ENCODE measurements at places on chromosomes 2 and 18. TPM values are rescaled to one million over a fixed set of nuclear protein-coding genes. Genes with fewer than 3 reads are reported as not detected.

Gene SCN7A
- total RNA-seq: 129 TPM

Gene CTDSP1
- total RNA-seq: 121 TPM

Gene KCNJ13
- total RNA-seq: not detected

- no peak for DNase-seq
These were observed 36.8 kb upstream of the ATP8B1 start for GRCh38 chr18:57839942-57840381.

- DNase-seq: no peak
These were observed 110.2 kb upstream of the ITGB6 start for GRCh38 chr2:160310118-160310828.

GRCh38 chr2:47867205-47867604 is 39.1 kb downstream of the FBXO11 start:
- DNase-seq: no peak

GRCh38 chr2:221451862-221452788 is 120.0 kb downstream of the EPHA4 start:
- no peak for DNase-seq

DNA sequence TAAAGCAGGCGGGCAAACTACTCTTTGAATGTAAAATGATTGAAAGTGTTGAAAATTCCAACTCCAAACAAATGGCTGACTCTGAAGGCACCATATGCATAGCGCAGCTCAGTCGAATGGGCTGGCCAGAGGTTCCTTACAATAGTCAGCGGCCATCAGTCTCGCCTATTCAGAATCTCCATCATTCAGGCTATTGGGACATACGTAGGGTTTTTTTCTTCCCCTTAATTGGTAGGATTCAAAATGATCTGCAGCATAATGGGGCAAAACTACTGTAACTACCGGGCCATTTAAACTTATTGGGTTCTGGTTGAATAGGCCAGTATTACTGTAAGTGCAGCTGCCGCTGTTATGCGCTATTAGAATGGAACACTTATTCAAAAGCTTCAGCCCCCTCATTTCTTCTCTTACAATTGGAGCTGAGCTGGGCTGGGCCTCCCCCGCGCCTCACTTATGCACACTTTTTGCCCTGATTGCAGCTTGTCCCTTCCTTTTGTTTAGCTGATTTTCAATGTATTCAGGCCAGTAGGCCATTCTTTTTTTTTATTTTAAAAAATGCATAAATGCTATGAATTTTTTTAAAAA is 40.4 kb downstream of the SLC9A4 start:
- DNase-seq: no peak

Gene TAF4B
- 7.9 TPM for total RNA-seq

GRCh38 chr2:241224018-241224850 is 35.8 kb downstream of the ANO7 start:
- no peak for DNase-seq

GRCh38 chr2:184316921-184317320 is 281.4 kb upstream of the ZNF804A start:
- DNase-seq: no peak

Gene PRSS56
- not detected for total RNA-seq

DNA sequence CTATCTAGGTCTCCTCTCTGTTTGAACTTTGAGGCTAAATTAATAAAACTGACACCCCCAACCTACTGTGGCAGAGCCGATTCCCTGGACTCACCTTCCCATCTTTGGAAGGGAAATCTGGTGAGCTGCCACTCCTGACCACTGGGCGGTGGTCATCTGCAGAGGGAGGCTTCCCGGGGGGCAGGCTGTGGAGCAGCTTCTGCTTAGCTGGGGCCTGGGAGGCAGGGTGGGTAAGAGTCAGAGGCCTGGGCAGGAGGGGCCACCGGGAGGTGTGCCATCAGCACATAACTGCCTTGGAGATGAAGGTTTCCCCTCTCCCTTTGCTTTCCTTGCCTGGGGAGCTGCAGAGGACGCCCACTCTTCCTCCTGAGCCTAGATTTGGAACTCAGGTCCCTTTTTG is 2.3 kb upstream of the NPPC start:
- DNase-seq: no peak

GRCh38 chr2:60612033-60612432 is 58.6 kb upstream of the BCL11A start:
- DNase-seq: no peak

- no peak for DNase-seq
These were observed 56.0 kb downstream of the METTL4 start for GRCh38 chr18:2515171-2515787.

DNA sequence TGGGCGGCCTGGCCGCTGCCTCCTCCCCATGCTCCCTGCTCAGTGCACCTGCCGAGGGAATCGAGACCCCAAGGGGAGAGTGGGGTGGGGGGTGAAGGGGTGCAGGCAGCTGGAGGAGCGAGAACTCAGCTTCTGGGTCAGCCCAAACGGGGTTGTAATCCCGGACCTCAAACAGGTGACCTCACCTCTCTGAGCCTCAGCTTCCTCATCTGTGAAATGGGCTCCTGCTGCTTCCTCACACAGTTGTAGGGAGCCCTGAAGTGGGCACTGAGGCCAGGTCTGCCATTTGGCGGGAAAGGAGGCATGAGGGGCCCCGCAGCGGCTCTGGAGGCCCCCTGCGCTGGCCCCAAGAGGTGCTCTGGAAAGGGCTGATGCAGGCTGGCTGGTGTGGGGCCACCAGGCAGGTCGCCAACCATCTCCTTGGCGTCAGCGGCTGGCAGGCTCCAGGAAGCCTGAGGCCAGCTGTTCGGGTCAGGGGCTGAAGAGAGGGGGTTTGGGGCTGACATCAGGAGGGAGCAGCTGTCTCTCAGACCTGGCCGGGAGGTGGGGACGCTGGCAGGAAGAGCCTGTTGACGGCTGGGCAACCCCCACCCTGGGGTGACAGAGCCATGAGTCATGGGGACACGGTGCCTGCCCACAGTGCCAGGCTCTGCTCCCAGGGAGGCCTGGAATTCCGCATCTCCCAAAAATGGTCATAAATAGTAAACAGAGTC is 4.9 kb downstream of the KLHL30 start:
- no peak for DNase-seq

DNA sequence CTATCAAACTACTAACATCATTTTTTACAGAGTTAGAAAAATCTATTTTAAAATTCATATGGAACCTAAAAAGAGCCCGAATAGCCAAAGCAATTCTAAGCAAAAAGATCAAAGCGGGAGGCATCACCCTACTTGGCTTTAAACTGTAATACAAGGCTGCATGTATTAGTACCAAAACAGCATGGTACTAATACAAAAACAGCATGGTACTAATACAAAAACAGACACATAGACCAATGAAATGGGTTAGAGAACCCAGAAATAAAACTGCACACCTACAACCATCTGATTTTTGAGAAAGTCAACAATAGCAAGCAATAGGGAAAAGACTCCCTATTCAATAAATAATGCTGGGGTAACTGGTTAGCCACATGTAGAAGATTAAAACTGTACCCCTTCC is 640.7 kb downstream of the IRS1 start:
- DNase-seq: no peak

Gene REG3A
- not detected for total RNA-seq

Gene C2orf81
- total RNA-seq: 2.9 TPM

DNA sequence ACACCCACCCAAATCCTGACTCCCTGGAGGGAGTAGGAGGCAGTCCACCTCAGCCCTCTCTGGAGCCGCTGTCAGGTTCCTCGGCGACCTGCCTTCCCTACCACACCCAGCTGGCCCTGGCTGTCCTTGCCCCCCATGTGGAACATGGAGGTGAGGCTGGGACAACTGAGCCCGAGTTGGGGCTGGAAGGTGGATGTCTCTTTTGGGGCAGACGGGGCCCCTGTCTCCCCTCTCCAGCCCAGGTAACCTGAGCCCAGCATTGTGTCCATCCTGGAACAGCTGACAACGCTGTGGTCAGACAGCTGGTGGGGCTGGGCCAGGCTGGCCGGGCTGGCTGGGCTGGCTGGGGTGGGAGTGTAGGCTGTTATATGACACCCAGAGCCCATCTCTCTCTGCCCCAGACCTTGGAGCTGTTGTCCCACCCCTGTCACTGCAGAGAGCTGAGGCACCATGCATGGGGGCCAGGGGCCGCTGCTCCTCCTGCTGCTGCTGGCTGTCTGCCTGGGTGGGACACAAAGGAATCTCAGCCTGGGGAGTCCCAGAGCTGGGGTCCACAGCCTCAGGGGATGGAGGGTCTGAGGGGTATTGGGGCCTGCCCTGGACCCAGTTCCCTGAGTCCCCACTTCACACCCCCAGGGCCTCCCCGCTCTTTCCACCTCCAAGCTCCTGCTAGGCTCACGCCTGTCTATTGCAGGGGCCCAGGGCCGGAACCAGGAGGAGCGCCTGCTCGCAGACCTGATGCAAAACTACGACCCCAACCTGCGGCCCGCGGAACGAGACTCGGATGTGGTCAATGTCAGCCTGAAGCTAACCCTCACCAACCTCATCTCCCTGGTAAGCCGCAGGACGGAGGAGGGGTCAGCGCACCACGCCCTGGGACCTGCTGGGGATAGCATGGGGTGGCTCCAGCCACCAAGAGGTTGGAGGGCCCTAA is at the start of gene CHRNG:
Gene CHRNG (plus strand): TSS at position 395 of the 934 bp plus-strand sequence. CDS start 56 bp downstream, at position 451.
- no peak for DNase-seq

- DNase-seq: no peak
These were observed 95.9 kb downstream of the CRIM1 start for GRCh38 chr2:36451512-36451911.

DNA sequence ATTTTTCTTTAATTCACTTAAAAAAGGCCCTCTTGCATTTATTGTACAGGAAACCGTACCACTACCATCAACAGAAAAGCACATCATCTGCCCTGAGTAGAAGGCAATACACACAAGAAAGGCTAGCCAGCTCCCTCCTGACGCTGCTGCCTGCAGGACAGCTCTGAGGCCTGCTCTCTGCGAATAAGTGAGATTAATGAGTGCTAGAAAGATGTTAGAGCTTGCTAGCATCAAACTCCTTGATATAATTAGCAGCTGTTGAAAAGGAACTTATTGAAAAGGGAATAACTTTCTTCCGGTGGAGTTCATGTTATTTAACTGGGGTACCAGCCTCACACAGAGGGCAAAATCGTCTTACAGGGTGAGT is 56.1 kb downstream of the INHBB start:
- no peak for DNase-seq

- no peak for DNase-seq
These were observed 56.0 kb downstream of the ROCK2 start for GRCh38 chr2:11288431-11288830.

Gene ARHGEF33
- 0.66 TPM for total RNA-seq

DNA sequence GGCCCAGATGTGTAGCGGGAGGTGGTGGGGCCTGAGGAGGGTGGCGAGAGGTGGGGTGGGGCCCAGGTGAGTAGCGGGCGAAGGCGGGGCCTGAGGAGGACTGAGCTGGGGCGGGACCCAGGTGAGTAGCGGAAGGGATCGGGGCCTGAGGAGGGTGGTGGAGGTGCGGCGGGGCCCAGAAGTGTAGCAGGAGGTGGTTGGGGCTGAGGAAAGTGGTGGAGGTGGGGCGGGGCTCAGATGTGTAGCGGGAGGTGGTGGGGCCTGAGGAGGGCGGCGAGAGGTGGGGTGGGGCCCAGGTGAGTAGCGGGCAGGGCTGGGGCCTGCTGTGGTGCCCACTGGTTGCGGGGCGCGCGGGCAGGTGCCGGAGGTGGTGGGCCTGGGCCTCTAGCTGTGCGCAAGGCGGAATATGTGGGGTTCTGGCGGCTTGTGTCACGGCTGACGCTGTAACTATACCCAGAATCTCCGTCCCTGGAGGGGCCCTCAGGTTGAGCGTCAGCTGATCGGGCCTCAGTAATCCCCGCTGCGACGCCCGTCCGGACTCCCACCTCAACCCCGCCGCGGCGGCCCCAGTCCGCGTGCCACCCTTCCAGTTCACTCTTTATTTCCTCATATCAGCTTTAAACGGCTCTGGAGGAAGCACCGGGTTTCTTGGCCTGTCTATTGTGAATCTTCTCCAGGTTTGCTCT is 866 bp upstream of the SF3B6 start:
- DNase-seq: no peak

- no peak for DNase-seq
These were observed 70.8 kb upstream of the GATA6 start for GRCh38 chr18:22098563-22098989.

Gene ALLC
- not detected for total RNA-seq

Gene CREG2
- total RNA-seq: not detected

Gene TEX51
- total RNA-seq: not detected

GRCh38 chr2:201536754-201537153 is 85.2 kb downstream of the STRADB start:
- no peak for DNase-seq

DNA sequence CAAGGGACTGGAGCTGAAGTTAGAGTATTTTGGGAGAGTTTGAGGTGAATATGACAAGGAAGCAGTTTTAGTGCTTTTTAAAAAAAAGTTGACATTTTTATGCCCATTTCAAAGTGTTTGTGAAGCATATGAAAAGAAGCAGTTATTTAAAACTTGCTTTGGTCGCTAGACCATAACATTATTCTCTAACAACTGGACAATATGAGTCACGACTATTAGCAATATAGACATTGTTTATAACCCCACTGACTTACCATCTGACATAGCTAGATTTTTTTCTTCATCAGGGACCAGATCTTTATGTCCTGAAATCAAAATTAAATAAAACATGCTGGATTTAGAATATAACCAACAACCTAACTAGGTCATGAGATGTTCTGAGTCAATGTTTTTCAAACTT is 22.6 kb upstream of the DYTN start:
- DNase-seq: no peak

DNA sequence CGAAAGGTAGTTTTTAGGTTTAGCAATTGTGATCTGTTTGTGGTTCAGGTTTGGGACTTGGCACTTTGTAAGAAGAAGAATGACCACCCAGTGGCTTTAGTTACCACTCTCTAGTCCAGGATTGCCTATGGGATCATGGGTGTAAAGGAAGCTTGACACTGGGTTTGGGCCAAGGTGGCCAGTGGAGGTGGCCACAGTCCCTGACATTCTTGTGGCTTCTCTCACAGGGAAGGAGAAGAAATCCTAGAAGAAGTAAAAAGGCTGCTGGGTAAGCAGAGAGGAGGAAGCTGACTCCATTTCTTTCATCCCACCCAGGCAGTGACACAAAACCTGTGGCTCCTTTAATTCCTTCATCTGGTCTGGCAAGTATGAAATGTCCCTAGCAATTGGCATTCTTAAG is 394.7 kb downstream of the CLIP4 start:
- DNase-seq: no peak

Gene SEPTIN2
- 277 TPM for total RNA-seq

DNA sequence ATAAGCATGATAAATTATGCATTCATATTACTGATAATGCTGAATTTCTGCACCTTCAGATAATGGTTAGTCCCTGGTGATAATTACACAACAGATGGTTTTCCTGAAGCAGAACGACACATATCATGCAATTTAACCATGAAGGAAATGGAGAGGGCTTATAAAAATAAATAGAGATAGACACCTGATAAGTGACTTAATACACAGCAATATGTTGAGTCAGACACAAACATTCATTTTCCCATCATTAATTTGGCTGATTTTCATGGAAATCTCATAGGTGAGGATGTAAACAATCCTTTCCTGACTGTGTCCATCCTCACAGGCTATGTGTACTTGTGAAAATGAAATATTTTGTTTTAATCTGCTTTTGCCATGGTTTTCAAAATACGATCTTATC is 36.9 kb upstream of the DSEL start:
- DNase-seq: no peak
